Neural crest cell (in vitro differentiated cells): ENCODE measurements at places on chromosomes 2 and 18. TPM values are rescaled to one million over a fixed set of nuclear protein-coding genes. Genes with fewer than 3 reads are reported as not detected.

The DNAH7 gene
- 1.5 and 2.6 TPM in 2 replicates for total RNA-seq

The MTIF2 gene
- total RNA-seq = 30.4 and 32.9 TPM in 2 replicates

The IL1R1 gene
- 0.14 TPM in 1 of 2 replicates, not detected in the other for total RNA-seq

The HOXD4 gene
- total RNA-seq = 1.3 TPM in 2 replicates

The RNASEH1 gene
- total RNA-seq = 28.9 and 33.7 TPM in 2 replicates

DNA sequence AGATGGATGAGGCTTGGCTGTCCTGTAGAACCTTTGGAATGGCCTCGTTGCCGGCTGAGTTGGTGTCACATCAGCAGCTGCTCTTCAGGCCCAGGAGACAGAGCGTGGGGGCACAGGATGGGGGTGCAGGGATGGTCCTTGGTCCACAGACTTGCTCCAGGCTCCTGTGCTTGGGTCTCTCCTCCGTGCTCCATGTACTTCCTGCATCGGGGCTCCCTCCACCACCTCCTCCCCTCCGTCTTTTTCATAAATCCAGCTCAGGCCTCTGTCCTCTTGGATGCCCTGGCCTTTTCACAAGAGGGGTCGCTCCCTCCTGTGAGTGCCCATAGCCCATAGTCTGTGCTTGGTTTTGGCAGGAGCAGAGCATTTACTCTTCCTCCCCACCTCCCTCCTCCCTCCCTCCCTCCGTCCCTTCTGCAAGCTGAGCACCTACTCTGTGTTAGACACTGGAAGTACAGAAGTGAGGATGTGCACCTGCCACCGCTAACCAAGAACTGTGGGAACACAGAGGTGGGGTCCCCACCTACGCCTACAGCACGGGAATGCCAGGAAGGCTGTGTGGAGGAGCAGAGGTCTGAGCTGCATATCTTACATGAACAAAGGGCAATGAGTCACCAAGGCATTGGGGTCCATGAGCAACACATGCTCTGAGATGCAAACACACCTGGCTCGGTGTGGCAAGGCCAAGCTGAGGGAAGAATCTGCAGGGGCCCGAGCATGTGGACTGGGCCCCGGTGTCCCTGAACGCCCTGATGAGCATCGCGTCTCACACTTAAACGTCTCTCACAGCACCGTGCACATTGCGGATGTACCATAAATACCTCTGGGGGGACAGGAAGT is 458.7 kb upstream of the HS6ST1 start:
- no peak for DNase-seq

GRCh38 chr2:235500761-235501672 is 7.2 kb downstream of the AGAP1 start:
- DNase-seq = no peak

DNA sequence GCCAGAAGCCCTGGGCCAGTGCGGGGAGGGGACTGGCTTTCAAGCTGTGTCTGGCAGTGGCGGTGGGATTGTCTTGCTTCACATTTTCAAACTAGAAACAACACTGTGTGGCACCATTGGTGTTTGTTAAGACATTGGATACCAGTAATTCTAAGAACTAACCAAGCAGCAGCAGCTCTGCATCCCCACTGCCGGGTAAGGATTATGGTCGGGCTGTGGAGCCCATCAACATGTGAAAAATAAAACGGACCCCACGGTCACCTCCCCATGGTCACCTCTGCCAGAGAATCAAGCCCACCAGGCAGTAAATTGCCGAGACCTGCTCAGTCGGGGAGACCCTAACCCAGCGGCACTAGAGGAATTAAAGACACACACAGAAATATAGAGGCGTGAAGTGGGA is 65.3 kb downstream of the C18orf63 start:
- DNase-seq = no peak

DNA sequence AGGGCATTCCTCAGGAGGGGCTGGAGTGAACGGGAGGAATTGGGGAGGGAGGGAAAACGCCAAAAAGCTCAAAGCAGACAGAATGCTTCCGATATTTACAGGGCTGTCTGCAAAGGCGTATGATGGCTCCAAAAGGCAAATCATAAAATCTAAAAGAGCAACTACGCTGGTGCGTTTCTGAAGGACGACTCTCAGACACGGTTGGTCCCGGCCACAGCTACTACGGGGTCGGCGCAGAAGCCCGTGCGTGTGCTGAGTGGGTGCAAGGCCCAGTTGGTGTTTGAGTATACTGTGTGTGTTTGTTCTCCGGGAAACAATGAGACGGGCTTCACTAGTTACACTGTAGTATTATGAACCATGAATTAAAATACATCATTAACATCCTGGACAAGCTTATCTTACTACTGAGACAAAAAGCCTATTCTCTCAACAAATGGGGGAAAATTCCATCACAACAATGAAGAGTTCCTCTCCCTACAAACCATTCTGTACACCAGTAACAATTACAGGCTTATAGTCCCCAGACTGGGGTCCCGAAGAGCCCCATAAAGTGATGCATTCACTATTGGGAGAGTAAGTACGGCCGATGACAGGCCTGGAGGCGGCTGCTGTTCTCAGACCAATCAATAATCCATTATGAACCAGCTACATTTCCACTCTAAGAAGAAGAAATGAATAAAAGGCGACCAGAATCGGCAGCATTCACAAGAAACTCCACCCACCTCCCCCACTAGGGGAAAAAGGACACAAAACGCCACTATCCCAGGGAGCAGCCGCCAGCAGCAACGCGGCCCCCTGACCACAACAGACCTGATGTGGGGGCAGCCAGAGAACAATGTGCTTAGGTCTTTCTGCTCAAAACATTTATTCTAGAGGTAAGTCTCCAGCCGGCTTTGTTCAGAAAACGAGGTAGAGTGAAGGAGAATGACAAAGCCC is 43.4 kb downstream of the ZNF516 start:
- peak; percentile 36 for DNase-seq

DNA sequence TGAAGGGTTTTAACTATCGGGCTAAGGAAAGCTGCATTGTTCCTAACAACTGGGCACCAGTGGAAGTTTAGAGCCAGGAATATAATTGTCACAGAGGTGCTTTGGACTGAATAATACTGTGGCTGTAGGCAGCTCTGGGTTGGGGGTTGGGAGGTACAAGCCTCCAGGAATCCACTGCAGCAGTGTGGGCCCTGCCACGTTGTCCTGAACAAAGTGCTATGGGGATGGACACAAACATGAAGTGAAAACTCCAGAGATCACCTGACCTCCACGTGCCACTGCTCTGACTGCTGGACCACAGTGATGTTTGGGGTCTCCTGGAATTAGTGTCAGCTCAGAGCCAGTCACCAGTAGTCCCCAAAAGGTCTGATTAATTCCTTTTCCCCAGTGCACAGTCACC is 110.9 kb downstream of the BCL2 start:
- no peak for DNase-seq

DNA sequence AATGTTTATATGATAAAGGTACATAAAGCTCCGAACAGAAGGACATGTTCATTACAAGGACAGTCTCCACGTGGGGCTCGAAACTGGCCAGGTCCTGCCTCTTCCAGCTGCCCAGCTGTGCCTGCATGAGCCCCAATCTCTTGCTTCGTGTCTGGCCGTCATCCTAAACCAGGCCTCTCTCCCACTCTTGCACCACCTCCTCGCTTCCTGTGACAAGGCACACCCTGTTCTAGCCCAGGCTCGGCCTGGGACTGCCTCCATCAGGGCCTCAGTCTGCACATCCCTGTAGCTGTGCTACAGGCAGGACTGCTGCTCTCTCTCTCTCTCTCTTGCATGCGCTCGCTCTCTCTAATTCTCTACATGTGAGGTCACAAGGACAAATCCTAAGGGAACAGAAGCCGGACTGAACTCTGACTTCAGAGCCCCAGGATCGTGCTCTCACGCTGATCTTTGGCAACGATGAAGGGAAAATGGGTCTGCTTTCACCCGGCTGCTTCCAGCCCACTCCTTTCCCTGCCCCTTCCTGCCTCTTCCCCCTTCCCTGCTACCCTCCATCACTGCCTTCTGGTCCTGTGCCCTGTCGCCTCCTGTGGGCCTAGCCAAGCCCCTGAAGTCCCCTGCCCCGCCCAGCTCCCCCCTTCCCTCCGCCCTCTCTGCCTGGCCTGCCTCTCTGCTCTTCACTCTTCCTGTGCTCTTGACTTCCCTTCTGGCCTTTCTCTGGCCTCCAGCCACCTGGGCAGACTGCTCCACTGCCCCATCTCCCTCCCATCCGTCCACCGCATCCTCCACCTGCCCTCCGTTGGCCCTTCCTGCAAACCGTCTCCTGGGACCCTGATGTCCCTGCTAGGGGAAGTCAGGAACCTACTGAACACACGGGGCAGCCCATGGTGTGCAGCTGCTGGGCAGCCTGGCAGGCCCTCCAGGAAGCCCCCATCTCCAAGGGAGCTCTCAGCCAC is 7.8 kb upstream of the GPR55 start:
- no peak for DNase-seq

DNA sequence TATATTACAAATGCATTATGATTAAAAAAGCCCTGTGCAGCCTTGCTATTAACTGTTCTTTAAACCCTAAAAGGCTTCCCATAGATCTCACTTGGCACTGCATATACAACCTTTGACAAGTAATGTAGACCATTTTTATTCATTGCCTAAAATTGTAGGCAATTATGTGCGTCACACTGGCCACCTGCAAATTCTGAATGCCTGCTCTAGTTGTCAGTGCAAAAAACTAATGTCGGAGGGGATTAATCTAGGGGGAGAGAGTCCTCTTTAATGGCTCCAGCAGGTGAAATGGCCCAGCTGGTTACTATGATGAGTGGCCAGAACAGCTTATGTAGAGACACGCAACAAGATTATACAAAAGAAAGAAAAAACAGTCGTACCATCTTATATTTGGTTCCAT is 123.2 kb downstream of the OLA1 start:
- DNase-seq = no peak

DNA sequence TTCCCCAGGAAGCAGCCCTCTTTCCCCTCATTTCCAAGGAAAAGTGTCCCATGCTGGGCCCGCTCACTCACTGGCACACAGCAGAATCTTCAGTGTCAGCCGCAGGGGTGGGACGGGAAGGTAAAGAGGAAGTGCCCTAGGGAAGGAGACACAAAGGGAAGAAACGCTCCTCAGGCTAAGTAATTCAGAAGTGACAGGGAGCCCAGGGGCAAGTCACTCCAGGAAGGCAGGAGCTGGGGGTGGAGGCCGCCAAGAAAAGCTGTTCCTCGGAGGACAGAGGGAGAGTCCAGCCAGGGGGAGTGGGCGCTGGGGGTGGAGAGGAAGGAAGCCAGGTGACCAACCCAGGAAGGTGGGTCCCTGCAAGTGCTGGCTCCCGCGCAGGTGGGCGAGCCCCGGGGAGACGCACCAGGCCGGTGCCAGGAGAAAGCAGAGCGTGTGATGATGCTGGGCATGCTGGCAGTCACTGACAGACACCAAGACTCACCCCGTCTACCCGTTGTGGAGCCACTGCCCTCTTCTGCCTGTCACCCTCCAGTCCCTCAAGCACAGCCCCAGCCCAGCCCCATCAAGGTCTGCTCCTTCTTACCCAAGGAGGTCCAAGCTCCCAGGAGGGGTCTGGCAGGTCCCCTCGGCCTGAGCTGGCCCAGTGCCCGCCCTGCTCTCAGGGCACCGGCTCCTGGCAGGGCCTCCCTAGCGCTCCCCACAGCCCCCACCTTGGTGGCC is 21.7 kb downstream of the HDAC4 start:
- no peak for DNase-seq

DNA sequence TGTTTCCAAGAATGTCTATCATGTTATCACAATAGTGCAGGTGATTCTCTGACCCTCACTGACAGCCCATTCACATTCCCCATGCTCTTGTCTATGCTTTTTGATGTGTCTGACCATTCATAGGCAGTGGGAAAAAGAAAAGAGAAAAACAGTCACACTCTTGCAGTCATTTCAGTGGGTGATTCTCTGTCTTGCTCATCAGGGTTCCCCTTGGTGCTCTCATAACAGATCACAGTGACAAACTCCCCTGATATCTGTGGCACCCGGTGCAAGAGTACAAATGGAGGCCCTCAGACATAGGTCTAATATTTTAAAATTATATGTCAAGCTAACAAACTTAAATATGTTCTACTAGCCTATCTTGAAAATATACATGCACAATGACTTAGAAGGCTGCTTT is 72.7 kb upstream of the PPP1CB start:
- no peak for DNase-seq

DNA sequence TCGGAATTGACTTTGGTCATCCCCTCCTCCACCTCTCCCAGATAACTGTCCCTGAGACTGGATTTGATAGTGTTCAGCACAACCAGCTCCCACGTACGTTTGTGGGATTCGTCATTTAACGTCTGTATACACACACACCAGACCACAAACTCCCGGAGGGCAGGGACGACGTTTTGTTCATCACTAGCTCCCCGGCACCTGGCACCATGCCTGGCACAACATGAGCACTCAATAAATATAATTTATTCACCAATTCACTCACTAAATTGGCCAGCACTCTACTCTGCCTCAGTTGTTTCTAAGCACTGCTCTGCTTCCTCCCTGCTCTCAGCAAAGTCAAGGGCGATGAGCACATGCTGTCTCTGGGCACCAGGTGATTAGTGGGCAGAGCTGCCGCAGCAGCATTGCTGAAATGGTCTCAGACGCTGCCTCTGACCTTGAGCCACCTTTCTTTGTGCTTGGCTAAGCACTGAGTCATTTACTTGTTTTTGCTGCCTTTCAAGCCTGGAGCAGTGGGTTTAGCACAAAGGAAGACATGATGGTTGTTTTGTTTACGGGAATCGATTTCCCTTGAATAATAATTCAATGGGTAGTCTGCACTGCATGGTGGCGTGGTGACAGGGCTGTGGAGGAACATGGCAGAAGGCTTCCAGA is 19.3 kb upstream of the LOXHD1 start:
- no peak for DNase-seq

- no peak for DNase-seq
Measured at GRCh38 chr2:2031101-2031500, 286.8 kb upstream of the PXDN start.

DNA sequence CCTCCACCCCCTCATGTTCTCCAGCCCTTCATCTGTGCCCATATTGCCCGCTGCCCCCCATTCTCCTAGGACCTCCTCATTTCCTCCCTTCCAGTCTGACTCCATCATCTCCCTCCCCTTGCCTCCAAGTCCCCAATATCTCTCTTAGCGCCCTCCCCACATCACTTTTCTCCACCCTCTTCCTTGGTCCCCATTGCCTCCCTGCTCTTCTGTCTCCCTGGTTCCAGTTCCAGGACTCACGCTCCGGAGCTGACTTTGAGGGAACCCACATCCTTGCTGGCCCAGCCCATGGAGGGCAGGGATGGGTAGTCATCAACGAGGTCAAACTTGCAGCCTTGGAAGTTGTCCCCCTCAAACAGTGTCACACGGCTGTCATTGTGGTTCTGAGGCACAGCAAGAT is 2.6 kb downstream of the CRYBA2 start:
- DNase-seq = no peak

DNA sequence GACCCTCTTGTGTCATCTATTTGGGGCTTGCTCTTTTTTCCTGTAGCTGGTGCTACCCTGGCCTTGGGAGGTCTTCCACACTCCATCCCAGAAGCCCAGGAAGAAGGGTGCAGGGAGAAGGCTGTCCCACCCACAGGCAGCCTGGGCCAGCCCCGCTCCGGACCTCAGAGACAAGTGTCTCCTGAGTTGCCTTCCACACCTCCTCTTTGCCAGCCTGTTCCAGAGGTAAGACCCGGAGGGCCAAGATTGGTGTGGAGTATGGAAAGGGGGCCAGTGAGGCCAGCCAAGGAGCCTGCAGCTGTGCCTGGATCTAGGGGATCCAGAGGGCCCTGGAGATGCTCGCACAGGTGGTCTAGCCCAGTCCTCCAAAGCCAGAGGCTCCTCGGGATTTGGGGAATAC is 40.5 kb downstream of the ST8SIA5 start:
- no peak for DNase-seq

GRCh38 chr2:236661061-236661761 is 91.6 kb downstream of the ACKR3 start:
- no peak for DNase-seq

- DNase-seq = no peak
Measured at GRCh38 chr18:68919900-68920299, 122.0 kb downstream of the CCDC102B start.

- DNase-seq = no peak
Measured at GRCh38 chr2:146079216-146079615, 1559.3 kb upstream of the ZEB2 start.
